Dorsolateral prefrontal cortex (tissue), 122 donors: ENCODE measurements at places on chromosomes 6 and 20.
A peak's percentile ranks its signal among the peaks of the same experiment; 100 is the strongest.

- DNase-seq = no peak
Observed at GRCh38 chr6:3373597-3374203, 83.2 kb downstream of the SLC22A23 start.

- peak; percentile 69 for DNase-seq
Observed at GRCh38 chr6:13413900-13414555, 73.4 kb downstream of the GFOD1 start.

DNA sequence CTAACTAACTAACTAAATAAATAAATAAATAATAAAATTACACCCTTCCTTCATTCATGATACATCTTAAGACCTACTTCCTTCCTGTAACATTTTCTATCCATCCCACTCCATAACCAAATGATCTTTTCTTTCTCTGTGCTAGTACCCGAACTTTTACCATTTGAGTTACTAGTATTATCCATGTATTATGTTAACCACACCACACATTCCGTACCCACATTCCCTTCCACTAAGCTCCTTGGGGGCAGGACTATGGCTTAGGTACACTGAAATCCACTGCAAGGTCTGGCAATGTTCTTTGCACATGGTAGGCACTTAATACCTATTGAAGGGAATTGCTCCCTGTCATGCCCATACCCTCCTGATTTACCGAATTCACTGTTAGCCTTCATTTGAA is 24.9 kb downstream of the REPS1 start:
- no peak for DNase-seq

DNA sequence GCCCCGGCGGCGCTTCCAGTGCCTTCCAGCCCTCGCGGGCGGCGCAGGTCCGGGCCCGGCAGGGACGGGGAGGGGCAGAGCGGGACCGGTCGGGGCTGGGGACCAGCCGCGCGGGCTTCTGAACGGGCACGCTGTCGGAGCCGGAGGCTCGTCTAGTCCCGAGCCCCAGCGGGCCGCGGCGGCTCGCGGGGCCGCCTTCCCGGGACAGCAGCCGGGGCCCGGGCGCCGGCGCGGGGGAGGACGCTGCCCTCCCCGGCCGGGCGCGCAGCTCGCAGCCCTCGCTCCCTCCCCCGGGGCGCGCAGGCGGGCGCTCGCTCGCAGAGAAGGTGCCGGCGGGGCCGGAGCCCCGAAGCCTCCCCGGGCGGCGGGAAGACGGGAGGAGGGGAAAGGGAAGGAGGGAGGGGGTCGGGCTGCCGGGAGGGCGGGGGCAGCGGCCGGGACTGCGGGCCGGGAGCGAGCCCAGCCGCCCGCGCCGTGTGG is 696 bp upstream of the SIRPA start:
- no peak for DNase-seq

DNA sequence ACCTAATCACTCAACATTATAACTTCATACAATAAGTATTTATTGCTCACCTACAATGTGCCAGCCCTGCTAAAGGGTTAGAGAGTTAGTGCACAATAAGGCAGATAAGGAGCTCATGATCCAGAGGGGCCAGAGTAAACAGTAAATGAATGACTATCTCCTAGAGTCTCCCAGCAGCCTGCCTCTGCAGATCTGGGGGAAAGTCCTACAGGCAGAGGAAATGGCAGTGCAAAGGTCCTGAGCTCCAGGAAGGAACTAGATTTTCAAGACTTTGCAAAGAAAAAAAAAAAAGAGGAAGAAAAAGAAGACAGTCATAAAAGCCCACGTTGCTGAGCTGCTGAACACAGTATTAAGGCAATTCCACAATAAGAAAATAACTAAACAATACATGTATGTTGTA is 160.1 kb downstream of the SIM1 start:
- no peak for DNase-seq

GRCh38 chr6:15382089-15382488 is 136.2 kb downstream of the JARID2 start:
- no peak for DNase-seq
